ENCODE measurements at places on chromosomes 5 and 9.

GRCh38 chr9:20486552-20486951 is 135.7 kb downstream of the MLLT3 start:
- DNase-seq, result no peak

GRCh38 chr9:78615372-78615771 is 318.4 kb downstream of the PSAT1 start:
- DNase-seq, result no peak

- no peak for DNase-seq
Observed at GRCh38 chr5:159912033-159912800, 4.1 kb upstream of the ADRA1B start.

- DNase-seq, result no peak
Observed at GRCh38 chr9:16289639-16290038, 580.8 kb downstream of the BNC2 start.

DNA sequence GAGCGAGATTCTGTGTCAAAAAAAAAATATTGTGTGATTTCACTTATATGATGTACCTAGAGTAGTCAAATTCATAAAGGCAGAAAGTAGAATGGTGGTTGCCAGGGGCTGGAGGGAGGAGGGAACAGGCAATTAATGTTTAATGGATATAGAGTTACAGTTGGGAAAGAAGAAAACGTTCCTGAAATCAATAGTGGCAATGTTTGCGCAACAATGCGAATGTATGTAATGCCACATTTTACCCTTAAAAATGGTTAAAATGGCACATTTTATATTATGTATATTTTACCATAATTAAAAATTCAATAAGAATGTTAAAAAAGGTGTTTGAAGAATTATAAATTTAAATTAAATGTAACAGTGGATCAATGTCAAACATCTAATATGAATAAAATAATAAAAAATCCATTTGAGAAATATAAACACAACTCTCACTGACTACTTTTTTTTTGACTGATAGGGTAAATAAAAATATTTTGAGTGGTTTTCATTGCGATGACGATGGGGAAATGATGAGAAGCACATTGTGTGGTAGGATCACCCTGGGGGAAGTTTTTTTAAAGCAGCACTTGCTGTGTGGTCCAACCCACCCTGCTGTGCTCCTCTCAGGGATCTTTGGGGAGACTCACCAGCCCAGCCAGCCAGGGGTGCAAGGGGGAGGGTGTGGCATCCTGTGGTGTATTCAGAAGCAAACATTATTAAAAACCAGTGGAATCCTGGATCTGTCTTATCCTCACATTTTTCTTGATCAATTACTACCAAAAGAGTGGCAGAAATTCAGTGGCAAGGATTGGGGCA is 4.3 kb downstream of the FYB1 start:
- no peak for DNase-seq

- DNase-seq, result no peak
Observed at GRCh38 chr5:88761269-88761850, 121.6 kb downstream of the MEF2C start.

- no peak for DNase-seq
Observed at GRCh38 chr9:132147331-132147730, 14.5 kb upstream of the NTNG2 start.

DNA sequence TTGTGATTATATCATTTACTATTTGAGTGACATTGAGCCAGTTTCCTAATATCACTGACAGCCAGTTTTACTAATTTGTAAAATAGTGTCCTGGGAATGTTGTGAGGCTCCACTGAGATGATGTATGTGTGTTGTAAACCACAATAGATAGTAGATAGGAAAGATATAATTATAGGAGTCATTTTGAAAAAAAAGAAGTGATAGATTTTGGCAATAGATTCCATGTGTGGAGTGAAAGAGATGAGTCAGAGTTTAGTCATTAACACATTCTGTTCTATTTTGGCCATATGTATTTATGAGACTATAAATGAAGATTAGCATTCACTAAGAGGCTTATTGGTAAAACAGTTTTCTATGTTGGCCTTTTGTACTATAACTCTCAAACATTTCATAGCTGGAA is 388.2 kb downstream of the FAM170A start:
- DNase-seq, result no peak

GRCh38 chr5:80481019-80481893 is 6.6 kb upstream of the FAM151B start:
- no peak for DNase-seq

GRCh38 chr9:3431890-3432289 is 93.9 kb downstream of the RFX3 start:
- DNase-seq, result no peak

DNA sequence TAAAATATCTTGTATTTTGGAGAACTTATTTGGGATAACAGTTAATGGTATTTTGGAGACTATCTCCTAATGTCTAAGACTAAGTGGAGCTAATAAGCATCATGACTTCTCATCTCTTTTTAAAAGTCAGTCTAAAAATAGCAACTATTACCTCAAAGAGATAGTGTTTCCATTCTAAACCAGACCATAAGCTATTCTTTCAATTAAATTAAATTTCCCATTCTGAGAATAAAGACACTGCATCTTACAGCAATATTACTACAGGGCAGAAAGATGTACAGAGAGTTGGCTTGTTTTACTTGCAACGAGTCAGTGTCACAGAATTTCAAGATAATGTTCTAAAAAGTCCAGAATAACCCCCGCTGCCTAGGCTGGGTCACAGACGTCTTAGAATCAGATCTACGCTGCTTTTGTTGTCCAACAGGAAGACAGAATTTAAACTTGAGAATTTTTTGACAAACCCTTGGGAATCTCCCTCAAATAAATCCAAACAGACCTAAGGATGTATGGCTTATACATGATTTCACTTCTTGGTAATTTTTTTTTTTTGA is 98.9 kb downstream of the USP20 start:
- no peak for DNase-seq

DNA sequence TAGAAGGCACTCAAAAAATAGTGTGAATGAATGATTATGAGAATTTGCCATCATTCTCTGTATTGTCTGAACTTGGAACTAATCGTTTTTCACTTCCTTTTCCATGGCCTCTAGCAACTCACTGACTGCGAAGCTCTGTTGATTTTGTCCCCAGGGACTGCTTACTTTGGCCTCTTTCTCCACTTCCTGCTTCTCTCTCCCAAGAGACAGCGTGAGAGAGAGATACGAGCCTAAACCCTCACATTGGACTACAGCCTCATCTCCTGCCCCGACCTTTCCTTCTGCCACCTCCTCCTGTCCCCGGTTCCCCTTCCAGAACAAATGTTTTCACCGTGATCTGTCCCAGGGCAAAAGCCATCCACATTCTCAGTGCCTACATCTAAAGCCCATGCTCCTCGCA is 300.8 kb upstream of the PANK3 start:
- no peak for DNase-seq

DNA sequence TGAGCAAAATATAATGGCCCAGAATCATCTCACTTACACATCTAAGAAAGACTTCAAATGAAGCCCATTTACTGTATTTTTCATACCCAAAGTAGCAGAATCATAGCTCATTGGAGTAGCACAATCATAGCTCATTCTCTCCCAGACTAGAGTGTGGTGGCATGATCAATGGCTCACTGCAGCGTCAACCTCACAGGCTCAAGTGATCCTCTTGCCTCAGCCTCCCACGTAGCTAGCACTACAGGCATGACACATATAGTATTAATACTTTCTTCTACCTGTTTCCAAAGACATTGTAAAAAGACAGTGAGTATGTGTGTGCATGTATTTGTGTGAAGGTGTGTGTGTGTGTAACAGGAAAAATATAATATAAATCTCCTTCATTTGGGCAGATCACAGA is 1247.9 kb upstream of the ACO1 start:
- DNase-seq, result no peak

GRCh38 chr5:59506285-59506877 is 387.1 kb downstream of the PDE4D start:
- no peak for DNase-seq

DNA sequence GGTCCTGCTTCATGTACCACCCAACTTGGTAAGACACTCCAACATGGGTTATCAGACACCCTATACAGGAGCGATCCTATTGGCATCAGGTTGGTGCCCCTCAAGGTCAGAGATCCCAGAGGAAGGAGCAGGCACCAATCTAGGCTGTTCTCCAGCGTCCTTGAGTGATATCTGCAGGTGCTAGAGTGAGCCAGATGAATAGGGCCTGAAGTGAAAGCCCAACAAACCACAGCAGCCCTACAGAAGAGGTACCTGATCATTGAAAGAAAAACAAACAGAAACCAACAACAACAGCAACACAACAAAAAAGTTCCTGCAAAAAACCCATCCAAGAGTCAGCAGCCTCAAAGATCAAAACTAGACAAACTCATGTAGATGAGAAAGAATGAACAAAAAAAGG is 584.8 kb downstream of the HINT1 start:
- DNase-seq, result no peak

DNA sequence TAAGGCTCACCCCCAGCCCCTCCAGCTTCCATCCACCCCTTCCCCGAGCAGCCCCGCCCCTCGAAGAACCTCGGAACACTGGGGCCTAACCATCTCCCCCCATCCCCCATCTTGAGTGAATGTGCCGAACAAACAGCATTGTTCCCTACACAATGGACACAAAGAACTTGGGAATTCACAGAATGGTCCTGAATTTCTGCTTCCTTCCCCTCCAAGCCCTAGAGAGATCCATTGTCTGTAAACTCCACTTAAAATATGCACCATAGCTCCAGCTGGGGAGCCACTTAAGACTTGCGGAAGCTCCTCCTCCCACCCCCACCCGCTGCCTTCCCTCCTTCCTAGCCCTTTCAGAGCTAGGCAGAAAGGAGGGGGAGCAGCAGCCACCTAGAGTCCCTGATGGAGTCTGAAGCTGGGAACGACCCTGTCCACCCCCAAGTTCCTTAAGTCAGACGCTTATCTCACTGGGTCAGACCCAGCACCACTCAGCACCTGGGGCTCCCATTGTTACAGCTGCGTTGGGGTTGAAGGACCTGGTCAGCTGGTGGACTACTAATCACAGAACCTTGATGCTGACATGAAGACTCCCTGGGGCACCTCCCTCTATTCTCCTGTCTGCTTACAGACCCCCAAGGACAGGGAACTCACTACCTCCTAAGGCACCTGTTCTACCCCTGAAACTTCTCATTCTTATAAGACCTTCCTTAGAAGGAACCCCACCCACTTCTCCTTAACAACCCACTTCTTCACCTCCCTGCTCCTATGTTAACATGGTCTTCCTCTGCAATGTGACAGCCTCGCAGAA is 61.4 kb downstream of the PCDH1 start:
- DNase-seq, result no peak

- no peak for DNase-seq
Observed at GRCh38 chr5:12615141-12615820, 711.0 kb upstream of the CTNND2 start.

DNA sequence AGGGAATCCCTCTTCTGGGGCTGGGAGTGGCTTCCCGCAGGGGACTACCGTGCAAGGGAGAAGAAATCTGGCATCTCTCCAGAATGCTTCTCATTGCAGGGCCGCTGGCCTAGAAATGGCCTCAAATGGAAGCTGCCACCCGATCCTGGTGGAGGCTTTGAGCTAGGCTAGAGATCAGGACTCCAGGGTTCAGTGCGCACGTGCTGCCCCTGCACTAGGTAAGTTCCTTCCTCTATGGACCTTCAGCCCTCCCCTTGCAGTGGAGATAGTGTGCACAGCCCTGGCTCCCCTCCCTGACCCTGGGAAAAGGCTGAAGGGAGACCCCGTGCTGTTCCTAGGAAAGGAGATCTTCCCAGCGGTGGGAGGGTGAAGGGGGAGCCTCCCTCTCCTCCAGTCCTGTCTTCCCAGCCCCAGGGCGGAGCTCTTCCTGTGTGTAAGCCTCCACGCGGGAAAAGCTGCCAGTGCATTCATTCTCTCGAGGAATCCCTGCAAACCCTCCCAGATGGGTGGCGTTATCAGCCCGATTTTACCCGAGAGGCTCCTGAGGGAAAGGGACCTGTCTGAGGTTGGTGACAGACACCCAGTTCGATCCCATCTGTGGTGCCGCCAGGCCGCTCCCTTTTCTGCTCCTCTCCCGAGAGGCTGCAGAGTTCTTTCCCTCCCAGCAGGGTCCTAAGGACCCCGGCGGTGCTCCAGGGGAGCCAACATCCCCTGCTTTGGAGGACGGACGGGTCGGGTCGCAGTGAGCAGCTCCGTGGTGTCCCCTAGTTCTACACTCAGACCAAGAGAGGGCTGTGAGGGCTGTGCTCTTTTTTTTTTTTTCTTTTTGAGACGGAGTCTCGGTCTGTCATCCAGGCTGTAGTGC is 1.4 kb upstream of the CERCAM start:
- DNase-seq, result no peak

DNA sequence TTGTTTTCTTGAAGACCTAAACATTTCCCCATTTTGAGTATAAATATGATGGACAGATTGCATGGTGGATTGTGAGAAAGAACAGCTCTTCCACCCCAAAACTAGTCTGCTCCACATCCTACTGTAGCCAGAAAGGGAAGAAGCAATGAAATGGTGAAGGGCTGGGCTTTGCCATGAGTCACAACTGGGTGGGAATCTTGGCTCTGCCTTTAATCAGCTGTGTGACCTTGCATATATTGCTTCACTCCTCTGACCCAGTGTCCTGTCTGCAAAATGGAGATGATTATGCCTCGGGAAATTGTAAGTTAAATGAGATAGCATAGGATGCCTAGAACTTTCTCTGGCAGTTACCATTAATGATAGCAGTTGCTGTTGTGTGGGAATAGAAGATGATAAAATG is 101.9 kb downstream of the PDE8B start:
- DNase-seq, result no peak

GRCh38 chr5:72180925-72181324 is 73.7 kb downstream of the MAP1B start:
- DNase-seq, result no peak

- no peak for DNase-seq
Observed at GRCh38 chr5:135207866-135208265, 173.8 kb upstream of the PITX1 start.

- DNase-seq, result no peak
Observed at GRCh38 chr5:66171349-66172344, 27.5 kb downstream of the SREK1 start.

GRCh38 chr9:32584784-32585183 is 11.8 kb upstream of the NDUFB6 start:
- DNase-seq, result no peak

DNA sequence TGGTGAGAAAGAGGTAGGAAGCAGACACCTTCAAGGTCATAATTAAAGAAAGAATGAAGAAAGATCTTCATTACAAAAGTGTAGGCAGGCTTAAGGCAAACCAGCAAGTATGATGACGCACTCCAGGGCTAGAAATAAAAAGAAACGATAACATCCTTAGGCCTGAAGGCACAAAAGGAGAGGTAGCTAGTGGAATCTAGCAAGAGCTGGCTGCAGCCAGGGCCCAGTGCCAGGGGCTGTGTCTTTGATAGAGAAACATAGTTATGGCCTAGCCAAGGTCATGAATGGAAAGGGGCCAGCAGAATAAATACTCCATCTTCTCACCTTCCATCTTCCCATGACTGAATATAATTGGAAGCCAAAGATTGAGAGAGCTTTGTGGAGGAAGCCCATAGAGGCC is 6.8 kb upstream of the SH3TC2 start:
- DNase-seq, result no peak

GRCh38 chr5:170117736-170118135 is 12.0 kb downstream of the FOXI1 start:
- DNase-seq, result no peak
